ENCODE measurements at places on chromosomes 7 and 10.

GRCh38 chr10:77571490-77571889 is 66.1 kb downstream of the KCNMA1 start:
- no peak for DNase-seq

DNA sequence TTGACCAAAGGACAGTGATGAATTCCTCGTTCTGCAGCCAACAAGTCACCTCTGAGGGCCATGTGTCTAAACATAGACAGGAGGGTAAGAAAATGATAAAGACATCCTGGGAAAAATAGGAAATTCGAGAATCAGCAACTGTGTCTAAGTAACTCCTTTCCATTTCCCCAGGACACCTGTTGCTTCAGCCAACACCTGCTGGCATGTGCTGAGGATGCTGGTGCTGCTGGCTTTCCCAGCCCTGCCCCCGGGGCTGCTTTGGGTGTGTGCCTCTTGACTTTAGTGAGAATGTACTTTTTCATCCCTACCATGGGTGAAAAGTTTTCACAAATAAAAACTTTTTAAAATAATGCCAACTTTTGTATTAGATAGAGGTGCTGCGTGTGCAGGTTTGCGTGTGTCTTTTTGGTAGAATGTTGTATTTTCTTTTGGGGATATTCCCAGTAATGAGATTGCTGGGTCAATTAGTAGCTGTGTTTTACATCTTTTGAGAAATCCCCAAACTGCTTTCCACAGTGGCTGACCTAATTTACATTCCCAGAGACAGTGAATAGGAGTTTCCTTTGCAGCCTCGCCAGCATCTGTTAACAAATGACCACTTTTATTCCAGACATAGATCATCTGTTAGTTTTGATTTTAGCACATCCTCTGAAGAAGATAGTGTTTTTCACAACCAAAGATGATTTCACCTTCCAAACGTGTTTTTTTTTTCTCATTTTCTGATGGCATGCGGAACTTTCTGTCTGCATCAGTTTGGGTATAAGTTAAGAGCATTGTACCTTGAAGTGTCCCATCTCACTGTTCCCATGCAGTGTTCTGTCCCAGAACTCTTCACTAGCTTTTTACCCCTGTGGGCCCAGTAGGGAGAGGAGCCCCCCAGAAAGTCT is 104.2 kb upstream of the ACBD5 start:
- DNase-seq = no peak

DNA sequence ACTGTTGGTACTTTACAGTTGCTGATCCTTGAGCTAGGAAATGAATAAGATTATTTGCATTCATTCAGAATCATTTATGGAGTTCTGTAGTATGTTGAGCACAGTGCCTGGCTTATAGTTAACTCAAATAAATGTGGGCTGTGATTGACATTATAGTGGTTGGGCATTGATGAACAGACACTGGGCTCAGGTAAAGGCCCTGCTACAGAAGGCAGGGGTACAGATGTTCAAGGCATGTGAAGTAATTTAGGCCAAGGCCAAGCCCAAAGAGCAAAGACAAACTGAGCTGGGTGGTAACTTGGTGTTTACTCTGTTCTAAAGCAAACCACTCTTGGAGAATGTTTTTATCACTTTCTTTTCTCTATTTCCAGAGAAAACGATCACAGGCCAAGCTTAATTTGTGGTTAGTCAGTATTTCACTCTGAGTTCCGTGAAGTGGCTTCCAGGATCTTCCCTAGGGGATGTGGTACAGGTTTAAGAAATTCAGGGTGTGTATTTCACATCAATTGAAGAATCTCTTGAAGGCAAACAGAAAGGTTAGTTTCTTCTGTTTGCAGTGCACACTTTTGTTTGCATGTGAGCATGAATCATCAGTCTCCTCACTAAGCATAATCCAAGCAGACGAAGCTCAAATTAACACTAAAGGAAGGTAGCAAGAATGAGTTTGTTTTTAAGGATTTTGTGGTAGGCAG is 113.9 kb upstream of the PRR15 start:
- no peak for DNase-seq

DNA sequence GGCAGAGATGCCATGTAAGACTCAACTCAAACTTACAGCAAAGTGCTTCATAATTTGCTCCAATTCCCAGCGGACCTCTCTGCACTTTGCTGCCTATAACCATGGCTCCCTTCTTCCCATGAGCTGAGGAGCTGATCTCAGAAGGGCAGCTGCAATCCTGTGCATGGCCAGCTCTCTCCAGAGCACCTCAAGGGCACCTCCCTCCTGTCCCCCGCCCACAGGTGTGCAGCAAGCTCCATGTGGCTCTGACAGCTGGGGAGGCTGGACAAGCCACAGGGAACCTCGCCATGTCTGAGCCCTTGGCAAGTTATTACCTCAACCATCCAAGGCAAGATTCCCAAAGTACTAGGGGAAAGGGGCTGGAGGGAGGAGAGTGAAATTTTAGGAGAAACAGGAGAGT is 61.1 kb upstream of the DDC start:
- DNase-seq = no peak

- peak; percentile 59 for DNase-seq
Observed at GRCh38 chr7:126803060-126803665, 449.6 kb downstream of the GRM8 start.

DNA sequence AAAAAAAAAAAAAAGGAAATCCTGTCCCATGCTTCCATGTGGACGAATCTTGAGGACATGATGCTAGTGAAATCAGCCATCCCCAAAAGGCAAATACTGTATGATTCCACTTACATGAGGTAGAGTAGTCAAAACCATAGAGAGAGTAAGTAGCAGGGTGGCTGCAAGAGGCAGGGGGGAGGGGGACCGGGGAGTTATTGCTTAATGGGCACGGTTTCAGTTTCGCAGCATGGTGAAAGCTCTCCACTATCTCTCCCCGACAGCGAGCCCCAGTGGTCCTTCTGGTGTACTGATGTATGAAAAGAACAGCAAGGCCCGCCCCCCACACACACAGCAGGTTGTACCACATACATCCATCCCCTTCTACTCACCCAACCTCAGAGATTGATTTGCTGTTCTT is 32.8 kb downstream of the NOD1 start:
- peak; percentile 88 for DNase-seq

GRCh38 chr7:117036836-117037235 is 83.5 kb downstream of the ST7 start:
- DNase-seq = no peak

Measured in inflammatory macrophage treated with lipopolysaccharide for 1 hour (primary cell).